ENCODE measurements at places on chromosomes 1 and 21. TPM values are rescaled to one million over a fixed set of nuclear protein-coding genes. Genes with fewer than 3 reads are reported as not detected.

GRCh38 chr1:29812408-29813135 is 576.2 kb downstream of the PTPRU start:
- DNase-seq = peak; percentile 24

- DNase-seq = peak; percentile 40
Measured at GRCh38 chr1:228039986-228040385, 33.2 kb downstream of the WNT3A start.

- no peak for DNase-seq
Measured at GRCh38 chr1:175126347-175126746, 58.7 kb downstream of the TNN start.

DCST1 gene
- total RNA-seq = not detected

- DNase-seq = no peak
Measured at GRCh38 chr1:38312753-38313152, 266.2 kb upstream of the POU3F1 start.

DIO1 gene
- not detected for total RNA-seq

GRCh38 chr1:116881879-116882520 is 27.7 kb upstream of the PTGFRN start:
- peak; percentile 73 for DNase-seq
